Progenitor cell of endocrine pancreas (in vitro differentiated cells): ENCODE measurements at places on chromosomes 12 and 14. TPM values are rescaled to one million over a fixed set of nuclear protein-coding genes. Genes with fewer than 3 reads are reported as not detected.
A peak's percentile ranks its signal among the peaks of the same experiment; 100 is the strongest.

- peaks cover 33% of the 10 kb centered on the region for H3K4me1 ChIP-seq
- H3K36me3 ChIP-seq: no peaks in the 10 kb centered on the region
- DNase-seq: no peak
- H3K27ac ChIP-seq: peak overlapping the region; percentile 90
These were observed 99.2 kb downstream of the PPM1A start for GRCh38 chr14:60348211-60348610.

DNA sequence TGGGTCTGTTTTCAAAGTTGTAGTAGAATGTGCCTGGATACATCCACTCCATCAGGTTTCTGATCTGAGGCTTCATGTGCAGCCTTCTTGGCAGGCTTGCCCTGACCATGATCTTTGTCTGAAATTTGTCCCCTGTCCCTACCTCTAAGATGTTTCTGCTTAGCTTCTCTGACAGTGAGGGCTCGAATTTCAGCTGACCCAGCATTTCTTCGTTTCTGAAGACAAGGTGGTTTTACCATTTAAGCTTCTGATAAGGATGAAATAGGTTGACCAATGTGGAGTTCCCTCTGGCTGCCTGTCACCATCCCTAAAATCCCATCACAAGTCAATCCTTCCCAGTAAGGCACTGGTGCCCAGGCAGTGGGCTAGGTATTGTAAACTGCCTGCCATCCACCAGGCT, 57.0 kb downstream of the CMKLR1 start:
- DNase-seq: no peak
- H3K36me3 ChIP-seq: no peaks in the 10 kb centered on the region
- no peak overlapping the region for H3K4me3 ChIP-seq
- H3K27ac ChIP-seq: no peak overlapping the region

The CPNE8 gene
- 1.7 and 3.2 TPM in 2 replicates for total RNA-seq

- no peaks in the 10 kb centered on the region for H3K27me3 ChIP-seq
- no peaks in the 10 kb centered on the region for H3K4me1 ChIP-seq
- no peak overlapping the region for H3K27ac ChIP-seq
- H3K36me3 ChIP-seq: no peaks in the 10 kb centered on the region
- no peak for DNase-seq
These were observed 244.6 kb upstream of the MDGA2 start for GRCh38 chr14:47919997-47920396.

DNA sequence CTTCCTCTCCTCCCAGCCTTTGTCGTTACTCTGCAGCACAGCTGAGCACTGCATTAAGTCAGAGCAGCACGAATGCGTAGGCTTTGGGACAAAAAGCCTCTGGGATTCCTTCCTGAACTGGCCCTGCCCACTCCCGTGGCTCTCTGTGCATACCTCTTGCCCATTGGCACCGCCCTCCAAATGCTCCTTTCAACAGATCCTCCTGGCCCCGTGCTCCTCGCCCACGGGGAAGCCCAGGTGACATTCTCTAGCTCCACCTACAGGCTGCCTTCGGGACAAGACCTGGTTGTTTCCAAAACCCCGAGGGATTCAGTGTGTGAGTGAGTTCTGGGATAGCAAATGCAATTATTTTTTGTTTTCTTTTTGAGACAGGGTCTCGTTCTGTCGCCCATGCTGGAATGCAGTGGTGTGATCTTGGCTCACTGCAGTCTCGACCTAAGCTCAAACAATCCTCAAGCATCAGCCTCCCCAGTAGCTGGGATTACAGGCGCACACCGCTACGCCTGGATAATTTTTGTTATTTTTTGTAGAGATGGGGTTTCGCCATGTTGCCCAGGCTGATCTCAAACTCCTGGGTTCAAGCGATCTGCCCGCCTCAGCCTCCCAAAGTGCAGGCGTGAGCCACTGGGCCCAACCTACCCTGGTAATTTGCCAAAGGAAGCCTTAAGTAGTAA, 17.9 kb upstream of the TDRD9 start:
- H3K27ac ChIP-seq: peak overlapping the region; percentile 2
- peak overlapping the region; percentile 42 for H3K4me3 ChIP-seq
- DNase-seq: peak; percentile 71

DNA sequence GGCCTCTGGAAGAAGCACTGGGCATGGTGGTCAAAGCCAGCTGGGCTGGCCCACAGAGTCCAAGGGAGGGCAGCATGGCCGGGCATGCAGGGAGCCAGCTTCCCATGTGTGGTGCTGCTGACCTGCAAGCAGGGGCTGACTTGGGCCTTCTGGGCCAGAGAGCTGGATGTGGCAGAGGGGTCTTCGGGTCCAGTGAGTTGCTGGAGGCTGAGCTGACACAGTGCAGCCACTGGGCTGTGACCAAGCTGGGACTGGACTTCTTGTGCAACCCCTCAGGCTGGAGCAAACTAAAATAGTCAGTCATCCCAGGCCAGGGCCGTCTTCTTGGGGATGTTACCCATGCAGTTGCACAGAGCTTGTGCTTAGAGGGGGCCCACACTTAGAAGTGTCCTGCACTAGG, 7.3 kb upstream of the RIN3 start:
- no peaks in the 10 kb centered on the region for H3K36me3 ChIP-seq
- no peak overlapping the region for H3K4me3 ChIP-seq
- peaks cover 16% of the 10 kb centered on the region for H3K27me3 ChIP-seq
- H3K4me1 ChIP-seq: peaks cover 5% of the 10 kb centered on the region

- H3K27ac ChIP-seq: no peak overlapping the region
- no peak for DNase-seq
- no peaks in the 10 kb centered on the region for H3K36me3 ChIP-seq
These were observed 230.2 kb upstream of the TBX3 start for GRCh38 chr12:114913871-114914801.

- no peak overlapping the region for H3K4me3 ChIP-seq
- no peaks in the 10 kb centered on the region for H3K36me3 ChIP-seq
- H3K27ac ChIP-seq: no peak overlapping the region
- DNase-seq: no peak
- peaks cover 9% of the 10 kb centered on the region for H3K4me1 ChIP-seq
These were observed 900 bp upstream of the LRRC23 start for GRCh38 chr12:6903722-6904121.

DNA sequence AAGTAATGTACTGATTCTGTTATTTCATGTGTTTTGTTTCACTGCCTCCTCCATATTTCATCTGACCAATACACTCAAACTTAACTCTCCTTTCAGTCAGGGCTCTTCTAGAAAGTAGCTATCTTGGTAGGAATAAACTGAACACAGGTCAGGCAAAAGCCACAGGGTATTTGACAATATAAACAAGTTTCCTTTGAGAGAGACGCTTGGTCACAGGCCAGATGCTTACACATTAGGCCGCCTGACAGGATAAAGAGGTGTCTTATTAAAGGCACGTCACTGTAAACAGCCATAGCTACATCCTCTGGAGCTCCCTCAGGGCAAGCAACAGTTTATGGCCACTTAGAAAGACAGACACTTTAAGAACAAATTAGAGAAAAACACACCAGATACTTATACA, 607.5 kb downstream of the SLC6A15 start:
- no peaks in the 10 kb centered on the region for H3K36me3 ChIP-seq
- no peaks in the 10 kb centered on the region for H3K27me3 ChIP-seq
- DNase-seq: no peak
- no peak overlapping the region for H3K27ac ChIP-seq
- no peak overlapping the region for H3K4me3 ChIP-seq

GRCh38 chr12:27246774-27247173, 2.7 kb downstream of the STK38L start:
- H3K27me3 ChIP-seq: no peaks in the 10 kb centered on the region
- peak overlapping the region; percentile 35 for H3K27ac ChIP-seq
- H3K36me3 ChIP-seq: peaks cover 10% of the 10 kb centered on the region
- H3K4me3 ChIP-seq: peak overlapping the region; percentile 65
- DNase-seq: no peak

The RARG gene
- 4.9 and 5.2 TPM in 2 replicates for total RNA-seq

The OR8S1 gene
- total RNA-seq: not detected in 2 replicates

The OTOGL gene
- total RNA-seq: 0.11 and 0.31 TPM in 2 replicates

GRCh38 chr14:100285913-100286400, 20.3 kb downstream of the SLC25A29 start:
- no peaks in the 10 kb centered on the region for H3K36me3 ChIP-seq
- no peak for DNase-seq
- no peaks in the 10 kb centered on the region for H3K27me3 ChIP-seq
- H3K4me1 ChIP-seq: peaks cover 9% of the 10 kb centered on the region
- peak overlapping the region; percentile 55 for H3K27ac ChIP-seq
- peak overlapping the region; percentile 66 for H3K4me3 ChIP-seq

DNA sequence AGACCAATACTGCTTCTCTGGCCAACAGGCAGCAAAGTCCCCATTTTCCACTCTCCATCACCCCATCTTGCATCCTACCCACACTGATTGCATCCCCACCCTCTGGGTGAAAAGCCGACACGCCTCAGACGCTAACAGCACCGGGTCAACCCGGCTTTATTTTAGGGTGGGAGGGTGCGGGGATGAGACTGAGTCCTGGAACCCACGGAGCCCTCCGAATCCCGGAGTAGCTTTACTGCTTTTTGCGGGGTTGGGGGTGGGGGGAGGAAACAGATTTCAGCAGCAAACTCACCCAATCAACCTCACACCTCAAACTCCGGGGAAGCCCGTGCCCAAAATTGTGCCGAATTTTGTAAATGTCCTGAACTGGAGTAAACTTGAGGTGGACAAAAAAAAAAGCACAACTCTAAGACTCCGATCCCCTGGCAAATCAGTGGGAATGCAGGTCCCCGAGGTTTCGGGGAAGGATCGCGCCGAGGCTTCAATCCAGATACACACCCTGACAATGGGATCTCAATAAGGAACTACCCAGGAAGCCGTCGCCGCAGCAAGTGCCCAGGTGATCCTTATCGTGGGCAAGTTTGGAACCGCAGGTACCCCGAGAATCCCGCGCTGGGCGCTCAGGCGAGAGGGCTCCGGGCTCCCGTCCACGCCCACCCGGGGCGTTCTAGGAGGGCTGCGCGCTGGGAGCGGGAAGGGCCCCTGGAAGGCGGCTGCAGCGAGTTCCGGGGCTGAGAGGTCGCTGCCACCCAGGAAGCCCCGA, 1.1 kb downstream of the GCH1 start:
- H3K4me1 ChIP-seq: peaks cover 8% of the 10 kb centered on the region
- H3K36me3 ChIP-seq: peaks cover 5% of the 10 kb centered on the region
- no peak for DNase-seq
- no peaks in the 10 kb centered on the region for H3K27me3 ChIP-seq
- H3K4me3 ChIP-seq: peak overlapping the region; percentile 87
- peak overlapping the region; percentile 71 for H3K27ac ChIP-seq
